ENCODE measurements at places on chromosomes 1 and 21.

- DNase-seq, result no peak
Measured at GRCh38 chr1:206575165-206575893, 36.9 kb downstream of the EIF2D start.

GRCh38 chr1:27342778-27343638 lies 1.2 kb downstream of the SYTL1 start:
- DNase-seq, result no peak

GRCh38 chr1:222081859-222082258 lies 340.0 kb upstream of the DUSP10 start:
- DNase-seq, result no peak

GRCh38 chr1:114201486-114201885 lies 47.8 kb upstream of the SYT6 start:
- no peak for DNase-seq

DNA sequence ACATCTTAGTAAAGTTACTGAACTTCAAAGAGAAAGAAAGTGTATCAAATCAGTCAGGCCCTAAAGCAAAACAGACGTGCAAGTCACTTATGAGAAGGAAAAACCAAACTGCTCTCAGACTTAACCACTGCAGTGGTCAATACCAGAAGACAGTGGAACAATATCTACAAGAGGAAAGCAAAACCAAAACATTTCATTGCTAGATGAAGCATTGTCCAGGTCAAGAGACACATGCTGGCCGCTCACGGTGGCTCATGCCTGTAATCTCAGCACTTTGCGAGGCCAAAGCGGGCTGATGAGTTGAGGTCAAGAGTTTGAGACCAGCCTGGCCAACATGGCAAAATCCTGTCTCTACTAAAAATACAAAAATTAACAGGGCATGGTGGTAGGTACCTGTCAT lies 82.0 kb upstream of the MROH9 start:
- no peak for DNase-seq

GRCh38 chr1:150012611-150013010 lies 2.1 kb upstream of the OTUD7B start:
- no peak for DNase-seq

- DNase-seq, result no peak
Measured at GRCh38 chr21:33197496-33197895, 32.2 kb upstream of the IFNAR2 start.

GRCh38 chr1:85259912-85260274 lies 431 bp upstream of the C1orf52 start:
- DNase-seq, result no peak

DNA sequence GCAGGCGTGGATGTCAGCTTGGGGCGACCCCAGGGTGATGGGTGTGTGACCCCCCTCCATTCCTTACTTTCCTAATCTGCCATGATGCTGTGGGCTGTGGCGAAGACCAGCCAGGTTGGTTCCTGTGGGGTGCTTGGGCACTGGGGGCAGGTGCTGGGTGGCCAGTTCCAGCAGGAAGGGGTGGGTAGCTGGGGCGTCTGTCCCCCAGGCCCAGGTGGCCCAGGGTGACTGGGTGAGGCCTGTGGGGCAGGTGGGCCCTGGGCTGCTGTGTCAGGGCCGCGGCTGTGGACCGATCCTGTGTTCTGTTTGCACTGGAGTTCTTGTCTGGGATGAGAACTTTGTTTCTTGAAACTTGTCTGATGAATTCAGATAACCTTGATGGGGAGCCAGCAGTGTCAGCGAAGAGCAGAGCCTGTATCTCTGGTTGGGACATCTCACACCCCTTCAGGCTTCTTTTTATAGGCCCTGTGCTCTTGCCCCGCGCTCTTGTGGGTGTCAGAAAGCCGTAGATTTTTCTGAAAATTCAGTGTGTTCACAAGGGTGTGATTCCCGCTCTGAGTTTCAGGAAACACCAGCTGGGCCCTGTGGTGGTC lies 3.7 kb downstream of the PRKCZ start:
- no peak for DNase-seq

- DNase-seq, result peak; percentile 19
Measured at GRCh38 chr1:31663622-31664452, 19.2 kb upstream of the PEF1 start.

DNA sequence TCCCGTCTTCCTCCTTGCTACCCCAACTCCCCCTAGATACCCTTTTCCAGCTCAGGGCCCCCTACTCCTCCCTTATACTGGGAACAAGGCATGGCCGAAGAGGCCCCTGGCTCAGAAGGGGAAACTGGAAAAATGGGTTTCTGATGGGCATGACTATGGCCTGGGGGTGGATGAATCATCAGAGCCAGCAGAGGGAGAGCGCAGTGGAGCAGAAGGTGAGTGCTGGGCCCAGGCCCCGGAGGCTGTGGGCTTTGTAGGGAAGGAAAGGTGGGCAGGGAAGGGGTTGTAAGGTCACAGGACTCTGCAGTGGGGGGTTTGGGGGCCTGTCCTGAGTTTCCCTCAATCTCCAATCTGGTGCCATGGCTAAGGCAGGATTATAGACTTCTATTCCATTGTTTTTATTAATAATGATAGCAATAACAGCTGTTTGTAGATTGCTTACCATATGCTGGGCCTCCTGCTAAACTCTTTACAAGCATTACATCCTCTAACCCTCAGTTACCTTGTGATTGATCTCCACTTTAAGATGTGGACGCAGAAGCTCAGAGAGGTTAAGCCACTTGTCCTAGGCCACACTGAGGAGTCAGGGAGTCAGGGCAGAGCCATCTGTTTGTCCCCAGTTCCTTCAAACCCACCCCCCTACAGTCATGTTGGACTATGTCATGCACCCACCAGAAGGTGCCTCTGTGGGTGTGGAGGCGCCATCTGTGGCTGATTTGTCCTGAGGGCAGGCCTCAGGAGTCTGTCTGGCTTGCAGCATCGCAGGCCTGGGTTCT lies 36.2 kb upstream of the ZNF362 start:
- no peak for DNase-seq

- DNase-seq, result no peak
Measured at GRCh38 chr1:186948535-186948934, 119.8 kb downstream of the PLA2G4A start.

- DNase-seq, result no peak
Measured at GRCh38 chr1:204564835-204565234, 48.6 kb downstream of the MDM4 start.

GRCh38 chr1:170623171-170623570 lies 40.8 kb upstream of the PRRX1 start:
- DNase-seq, result no peak

DNA sequence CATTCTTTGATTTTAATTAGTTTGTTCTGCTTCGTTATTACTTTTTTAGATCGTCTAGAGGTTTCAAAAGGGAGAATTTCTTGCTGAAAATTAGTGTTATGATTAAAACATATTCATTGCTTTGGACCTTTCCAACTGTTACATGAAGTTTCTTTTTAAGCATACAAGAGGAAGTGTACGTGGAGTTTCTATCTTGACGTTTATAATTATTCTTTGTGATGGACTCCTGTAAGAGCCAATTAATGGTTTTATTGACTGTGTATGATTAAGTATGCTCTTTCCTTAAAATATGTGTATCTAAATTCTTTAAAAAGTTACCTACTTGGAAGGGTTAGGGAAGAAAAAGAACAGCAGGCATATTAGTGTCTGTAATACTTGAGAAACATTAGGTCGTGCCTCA lies 37.8 kb downstream of the SPEN start:
- DNase-seq, result no peak

DNA sequence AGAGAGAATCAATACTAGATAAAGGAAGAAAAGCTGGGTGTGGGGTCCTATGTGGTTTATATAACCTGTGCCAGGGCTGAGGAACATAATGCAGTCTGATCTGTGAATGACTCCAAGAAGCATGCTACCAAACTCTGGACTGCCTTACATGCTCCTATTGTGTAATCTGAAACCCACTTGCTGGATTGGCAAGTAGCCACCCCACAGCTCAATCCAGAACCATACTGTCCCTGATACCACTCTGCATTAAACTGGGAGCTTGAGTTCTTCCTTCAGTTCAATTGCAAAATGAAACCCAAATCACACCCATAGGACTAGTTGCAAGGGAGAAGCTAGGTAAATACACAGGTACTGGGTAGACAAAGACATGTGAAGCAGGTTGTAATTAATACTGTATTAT lies 115.4 kb upstream of the NEGR1 start:
- no peak for DNase-seq

DNA sequence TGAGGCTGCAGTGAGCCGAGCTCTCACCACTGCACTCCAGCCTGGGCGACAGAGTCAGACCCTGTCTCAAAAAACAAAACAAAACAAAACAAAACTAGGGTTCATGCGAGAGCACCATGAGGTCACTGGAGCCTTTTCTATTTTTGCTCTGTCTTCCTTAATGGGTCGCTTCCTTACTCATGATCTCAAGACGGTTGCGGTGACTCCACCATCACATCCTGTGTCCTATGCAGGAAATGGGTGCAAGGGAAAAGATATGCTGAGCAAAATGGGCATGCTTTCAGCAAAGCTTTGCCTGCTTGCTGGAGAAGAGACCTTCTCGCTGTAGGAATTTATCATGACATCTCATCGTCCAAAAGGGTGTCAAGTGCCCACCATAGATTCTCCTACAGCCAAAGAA lies 36.4 kb downstream of the WNT9A start:
- DNase-seq, result no peak

DNA sequence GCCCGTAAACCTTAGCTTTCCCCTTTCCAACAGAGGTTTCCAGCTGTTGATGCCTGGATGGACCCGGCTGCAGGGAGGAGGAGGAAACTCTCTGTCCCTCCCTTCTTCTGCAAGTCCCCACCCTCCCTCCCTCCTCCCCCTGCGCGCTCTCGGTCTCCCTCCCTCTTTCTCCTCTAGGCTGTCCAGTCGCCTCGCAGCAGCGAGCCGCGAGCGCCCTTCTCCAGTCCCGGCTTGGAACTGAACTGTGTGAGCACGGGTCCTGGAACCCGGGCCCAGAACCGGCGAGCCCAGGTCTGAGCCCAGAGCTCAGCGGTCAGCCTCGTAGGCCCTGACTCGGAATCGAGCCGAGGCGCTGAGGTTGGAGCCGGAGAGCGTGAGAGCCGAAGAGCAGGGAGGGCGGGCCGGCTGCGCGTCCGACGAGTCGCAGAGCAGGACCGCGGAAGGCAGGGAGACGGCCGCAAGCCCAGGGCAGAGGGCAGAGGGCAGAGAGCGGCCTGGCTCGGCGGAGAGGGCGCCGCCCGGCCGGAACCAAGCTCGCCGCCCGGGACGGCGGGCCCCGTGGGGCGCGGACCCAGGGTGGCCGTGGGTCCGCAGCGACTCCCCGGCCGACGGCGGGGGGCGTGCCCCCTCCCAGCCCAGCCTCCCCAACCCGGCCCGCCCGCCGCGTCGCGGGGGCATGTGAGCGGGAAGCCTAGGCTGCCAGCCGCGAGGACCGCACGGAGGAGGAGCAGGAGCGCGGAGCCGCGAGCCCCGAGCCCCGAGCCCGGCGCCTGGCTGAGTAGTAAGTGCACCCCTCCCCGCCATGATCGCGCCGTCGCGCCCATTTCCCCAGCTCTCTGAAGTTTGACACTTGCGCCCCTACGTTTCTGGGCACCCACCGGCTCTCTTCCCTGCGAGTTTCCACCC lies at the start of gene SOX13:
SOX13 (plus strand) TSS at position 185 of the 906 bp plus-strand sequence. CDS start 39,801 bp downstream, outside the sequence.
- DNase-seq, result no peak

DNA sequence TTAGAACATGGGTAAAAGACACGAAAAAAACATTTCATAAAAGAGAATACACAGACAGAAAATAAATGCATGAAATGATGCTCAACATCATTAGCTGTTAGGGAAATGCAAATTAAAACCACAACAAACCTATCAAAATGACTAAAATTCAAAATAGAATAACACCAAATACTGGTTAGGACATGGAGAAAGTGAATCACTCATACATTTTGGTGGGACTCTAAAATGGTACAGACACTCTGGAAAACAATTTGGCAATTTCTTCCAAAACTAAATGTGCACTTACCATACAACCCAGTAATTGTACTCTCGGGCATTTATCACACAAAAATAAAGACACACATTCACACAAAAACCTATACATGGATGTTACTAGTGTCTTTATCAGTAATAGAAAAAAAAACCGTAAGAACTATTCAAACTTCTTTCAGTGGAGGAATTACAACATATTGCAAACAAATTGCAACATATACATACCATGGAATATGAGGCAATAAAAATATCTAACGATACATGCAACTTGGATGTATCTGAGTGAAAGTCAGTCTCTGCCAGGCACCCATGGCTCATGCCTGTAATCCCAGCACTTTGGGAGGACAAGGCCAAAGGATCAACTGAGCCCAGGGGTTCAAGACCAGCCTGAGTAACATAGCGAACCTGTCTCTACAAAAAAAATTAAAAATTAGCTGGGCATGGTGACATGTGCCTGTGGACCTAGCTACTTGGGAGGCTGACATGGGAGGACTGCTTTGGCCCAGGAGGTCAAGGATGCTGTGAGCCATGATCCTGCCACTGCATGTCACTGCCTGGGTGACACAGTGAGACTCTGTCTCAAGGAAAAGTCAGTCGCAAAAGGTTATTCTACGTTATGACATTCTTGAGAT lies 19.6 kb downstream of the HSF2BP start:
- no peak for DNase-seq

- no peak for DNase-seq
Measured at GRCh38 chr1:86389307-86389706, 6.8 kb downstream of the ODF2L start.
